ENCODE measurements at places on chromosomes 2 and 18. TPM values are rescaled to one million over a fixed set of nuclear protein-coding genes. Genes with fewer than 3 reads are reported as not detected.

Gene REG1B
- not detected for total RNA-seq

Gene CPO
- total RNA-seq = not detected

Gene PDCL3
- total RNA-seq = 20.8 TPM

Gene CHRND
- total RNA-seq = not detected

Gene STK25
- total RNA-seq = 113 TPM

All from mammary epithelial cell (primary cell).